NCI-H1092 (cell line): ENCODE measurements at places on chromosomes 12 and 14.

DNA sequence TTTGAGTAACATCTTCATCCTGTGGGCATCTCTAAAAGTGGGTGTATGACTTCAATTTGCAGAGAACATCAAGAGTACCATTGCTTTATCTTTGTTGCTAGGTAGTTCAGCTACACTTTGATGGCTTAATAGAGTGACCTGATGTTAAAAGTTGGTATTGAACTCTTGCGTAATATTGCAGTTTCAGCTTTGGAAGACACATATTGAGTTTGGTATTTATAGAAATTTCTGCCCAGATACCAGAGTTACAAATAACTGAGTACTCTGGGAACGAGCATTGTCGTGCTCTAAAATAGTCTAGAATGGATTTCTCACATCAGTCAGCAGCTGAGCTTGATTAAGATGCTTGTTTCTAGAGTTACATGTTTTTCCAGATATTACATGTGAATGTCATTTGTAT, 24.8 kb upstream of the AKAP5 start:
- DNase-seq, result no peak

- DNase-seq, result peak; percentile 36
Observed at GRCh38 chr12:71636704-71637115, 26.9 kb downstream of the ZFC3H1 start.

DNA sequence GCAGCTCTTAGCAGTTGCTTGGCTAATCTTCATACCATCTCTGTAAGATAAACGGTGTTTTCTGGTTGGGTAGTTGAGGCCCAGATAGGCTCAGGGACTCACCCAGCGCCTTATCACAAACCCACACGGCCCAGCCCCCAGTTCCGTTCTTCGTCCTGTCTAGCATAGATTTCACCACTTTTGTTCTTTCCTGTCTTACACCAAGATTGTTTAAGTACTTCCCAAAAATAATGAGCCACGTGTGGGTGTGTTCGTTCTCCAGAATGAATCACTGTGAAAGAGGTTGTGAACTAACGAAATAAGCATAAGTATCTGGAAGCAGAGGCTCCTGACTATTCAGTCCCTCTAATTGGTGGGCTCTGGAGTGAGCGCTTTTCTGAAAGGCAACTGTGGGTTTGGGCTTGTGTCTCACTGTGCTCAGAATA, 21.4 kb downstream of the ACVR1B start:
- DNase-seq, result no peak

GRCh38 chr14:49058511-49058910, 527.7 kb downstream of the RPS29 start:
- DNase-seq, result no peak

- DNase-seq, result no peak
Observed at GRCh38 chr14:38524636-38525509, 269.0 kb upstream of the CLEC14A start.

DNA sequence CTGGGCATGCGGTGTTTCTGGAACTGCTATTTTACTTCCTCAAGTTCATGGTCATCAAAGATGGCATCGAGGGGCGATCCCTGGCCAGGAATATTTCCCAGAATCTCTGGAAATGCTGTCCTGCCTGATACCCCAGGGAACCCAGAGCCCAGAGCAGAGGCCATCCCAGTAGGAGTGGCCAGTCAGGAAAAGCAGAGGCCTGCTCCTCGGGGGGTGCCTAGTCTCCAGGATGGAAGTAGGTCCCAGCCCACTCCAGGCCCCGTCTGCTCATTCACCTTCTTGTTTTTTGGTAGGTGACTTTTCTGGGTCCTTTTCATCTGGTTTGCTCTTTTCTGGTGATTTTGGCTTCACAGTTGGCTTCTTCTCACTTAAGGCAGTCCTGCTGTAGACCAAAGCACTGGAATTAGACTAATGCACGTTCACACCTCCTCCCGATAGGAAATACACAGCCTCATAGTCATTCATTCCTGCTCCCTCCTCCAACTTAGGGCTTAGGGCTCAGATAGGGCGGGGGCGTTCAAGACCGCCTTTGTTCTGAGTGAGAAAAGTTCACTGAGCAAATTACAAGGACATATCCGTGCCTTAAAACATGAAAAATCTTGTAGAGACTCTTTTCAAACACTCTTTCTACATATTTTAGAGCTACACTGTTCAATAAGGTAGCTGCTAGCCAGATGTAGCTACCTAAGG, 51.1 kb downstream of the TRAFD1 start:
- no peak for DNase-seq

- no peak for DNase-seq
Observed at GRCh38 chr12:40644708-40645107, 47.5 kb upstream of the CNTN1 start.

- no peak for DNase-seq
Observed at GRCh38 chr14:99363051-99363450, 91.1 kb upstream of the BCL11B start.

DNA sequence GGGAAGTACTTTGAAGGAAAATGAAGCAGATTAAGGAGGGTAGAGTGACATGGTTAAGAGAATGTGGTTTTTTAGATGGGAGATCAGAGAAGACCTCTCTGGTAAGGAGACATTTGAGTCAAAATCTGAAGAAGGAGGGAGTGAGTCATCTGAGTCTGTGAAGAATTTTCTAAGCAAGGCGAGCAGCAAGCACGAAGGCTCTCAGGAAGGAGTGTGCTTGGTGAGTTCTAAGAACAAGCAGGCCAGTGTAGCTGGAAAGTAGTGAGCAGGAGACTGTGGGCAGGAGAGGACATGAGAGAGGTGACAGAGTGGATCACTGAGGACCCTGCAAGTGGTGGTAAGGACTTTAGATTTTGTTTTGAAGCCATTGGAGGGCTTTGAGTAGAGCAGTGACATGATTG, 76.3 kb upstream of the FUT8 start:
- no peak for DNase-seq

GRCh38 chr12:98402091-98402490, 113.3 kb upstream of the TMPO start:
- DNase-seq, result no peak

DNA sequence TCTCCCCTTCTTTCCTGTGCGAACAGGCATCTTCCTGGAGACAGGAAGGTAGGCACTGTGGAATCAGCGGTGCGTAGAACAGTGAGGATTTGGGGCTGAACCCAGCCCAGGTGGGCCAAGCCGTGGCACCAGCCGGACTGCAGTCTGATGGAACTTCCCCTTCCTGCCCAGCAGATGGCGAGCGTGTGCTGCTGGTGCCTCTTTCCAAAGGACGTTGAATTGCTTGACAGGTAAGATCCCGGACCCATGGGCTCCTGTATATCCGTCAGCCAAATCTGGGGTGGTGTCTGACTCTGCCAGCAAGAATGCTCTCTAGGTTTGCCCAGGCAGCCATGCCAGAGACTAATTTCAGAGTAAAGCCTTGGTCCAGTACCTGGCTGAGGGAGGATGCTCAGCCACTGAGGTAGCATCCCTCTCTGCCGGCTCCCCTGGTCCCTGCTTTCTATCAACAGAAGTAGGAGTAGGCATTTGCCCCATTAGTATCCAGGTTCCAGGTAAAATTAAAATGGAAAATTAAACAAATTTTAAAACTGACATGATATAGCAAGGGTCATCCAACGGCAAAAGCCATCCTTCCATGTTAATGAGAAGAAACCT, 21.1 kb upstream of the KCNA5 start:
- peak; percentile 32 for DNase-seq
